ENCODE measurements at places on chromosomes 13 and 19.
A peak's percentile ranks its signal among the peaks of the same experiment; 100 is the strongest.

DNA sequence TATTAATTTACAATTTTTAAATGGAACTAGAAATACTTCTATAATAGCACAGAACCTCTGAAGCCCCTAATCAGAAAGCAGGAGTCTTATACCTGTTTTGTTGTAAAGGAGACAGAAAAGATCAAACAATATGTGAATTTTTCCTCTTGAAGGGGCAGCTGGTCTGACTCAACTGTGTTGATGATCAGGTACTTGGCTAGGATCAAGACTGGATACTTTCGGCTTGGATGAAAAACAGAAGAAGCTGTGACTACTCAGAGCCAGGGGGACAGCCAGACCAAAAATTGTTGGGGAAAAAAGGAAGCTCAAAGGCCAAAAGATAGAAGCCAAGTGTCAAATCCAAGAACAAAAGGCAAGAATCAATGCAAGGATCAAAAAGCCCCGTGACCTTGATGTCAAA, 195.6 kb downstream of the KCTD12 start:
- DNase-seq: no peak

DNA sequence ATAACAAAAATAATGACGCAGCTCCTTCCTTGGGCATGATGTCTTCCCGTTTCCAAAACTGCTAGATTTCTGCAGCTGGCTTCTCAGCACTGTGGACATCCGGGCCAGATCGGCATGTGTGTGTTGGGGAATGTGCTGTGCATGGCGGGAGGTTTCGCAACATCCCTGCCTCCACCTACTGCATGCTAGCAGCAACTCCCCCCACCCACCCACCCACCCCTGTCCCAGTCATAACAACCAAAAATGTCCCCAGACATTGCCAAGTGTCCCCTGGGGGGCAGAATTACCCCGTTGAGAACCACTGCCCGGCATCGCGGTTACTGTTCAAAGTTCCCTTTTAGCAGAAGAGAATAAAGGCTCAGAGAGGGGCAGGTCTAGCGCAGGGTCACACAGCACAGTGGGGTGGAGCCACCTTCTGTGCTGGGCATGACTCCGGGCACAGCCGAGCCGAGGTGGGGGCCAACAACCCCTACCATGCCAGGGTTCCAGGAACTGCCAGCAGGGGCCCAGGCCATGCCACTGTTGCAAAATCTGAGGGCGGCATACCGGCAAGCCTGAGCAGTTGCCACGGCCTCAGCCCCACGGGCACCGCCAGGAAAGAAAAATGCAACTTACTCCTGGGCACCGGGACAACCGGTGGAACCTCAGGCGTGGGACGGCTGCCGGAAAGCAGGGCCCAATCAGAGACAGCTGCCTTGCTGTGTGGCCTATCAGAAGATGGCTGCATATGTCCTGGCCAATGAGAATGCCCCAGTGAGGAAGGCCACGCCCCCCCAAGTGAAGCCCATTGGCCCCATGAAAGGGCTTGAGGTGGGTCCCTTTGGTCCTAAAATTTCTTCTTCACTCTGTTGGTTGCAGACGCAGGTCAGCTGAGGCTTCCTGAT, 22.5 kb upstream of the NFIC start:
- peak; percentile 44 for DNase-seq

GRCh38 chr13:23383151-23383550, 50.4 kb downstream of the SACS start:
- no peak for DNase-seq

- no peak for DNase-seq
Observed at GRCh38 chr19:7461841-7462629, 26.8 kb downstream of the PEX11G start.

GRCh38 chr19:42062381-42062780, 7.6 kb downstream of the GRIK5 start:
- no peak for DNase-seq

DNA sequence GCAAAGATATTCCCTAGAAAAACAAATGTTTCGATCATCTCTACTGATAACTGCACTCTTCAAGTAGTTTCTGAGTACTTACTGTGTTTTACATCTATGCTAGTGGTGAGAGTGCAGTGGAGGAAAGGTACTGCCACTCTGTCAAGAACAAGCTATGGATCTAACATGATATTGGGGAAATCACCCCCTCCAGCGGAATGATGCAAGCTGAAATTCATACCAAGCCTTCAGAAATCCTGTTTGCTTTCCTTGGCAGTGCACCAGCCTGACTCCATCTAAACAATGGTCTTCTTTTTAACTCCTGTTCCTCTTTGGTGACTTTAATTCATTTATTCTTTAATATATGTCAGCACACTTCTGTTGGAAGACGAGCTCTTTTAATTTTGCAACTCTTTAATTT, 238.0 kb downstream of the PCDH9 start:
- DNase-seq: no peak

DNA sequence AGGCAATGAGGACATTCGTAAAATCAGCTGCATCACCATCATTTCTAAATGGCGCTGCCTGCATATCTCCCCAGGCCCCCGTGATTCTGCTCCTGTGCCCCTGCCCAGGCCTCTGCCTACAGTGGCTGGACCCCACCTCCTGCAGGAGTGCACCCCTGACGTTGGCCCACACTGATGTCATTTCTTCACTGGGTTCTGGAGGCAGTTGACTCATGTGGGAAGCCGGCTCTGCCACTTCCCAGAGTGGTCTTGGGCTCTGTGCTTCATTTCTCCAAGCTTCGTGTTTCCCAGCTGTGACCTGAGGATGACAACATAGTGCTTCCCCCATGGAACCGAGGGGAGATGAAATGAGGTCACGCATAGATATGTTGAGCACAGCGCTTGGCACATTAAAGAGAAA, 19.9 kb downstream of the CCNE1 start:
- no peak for DNase-seq

DNA sequence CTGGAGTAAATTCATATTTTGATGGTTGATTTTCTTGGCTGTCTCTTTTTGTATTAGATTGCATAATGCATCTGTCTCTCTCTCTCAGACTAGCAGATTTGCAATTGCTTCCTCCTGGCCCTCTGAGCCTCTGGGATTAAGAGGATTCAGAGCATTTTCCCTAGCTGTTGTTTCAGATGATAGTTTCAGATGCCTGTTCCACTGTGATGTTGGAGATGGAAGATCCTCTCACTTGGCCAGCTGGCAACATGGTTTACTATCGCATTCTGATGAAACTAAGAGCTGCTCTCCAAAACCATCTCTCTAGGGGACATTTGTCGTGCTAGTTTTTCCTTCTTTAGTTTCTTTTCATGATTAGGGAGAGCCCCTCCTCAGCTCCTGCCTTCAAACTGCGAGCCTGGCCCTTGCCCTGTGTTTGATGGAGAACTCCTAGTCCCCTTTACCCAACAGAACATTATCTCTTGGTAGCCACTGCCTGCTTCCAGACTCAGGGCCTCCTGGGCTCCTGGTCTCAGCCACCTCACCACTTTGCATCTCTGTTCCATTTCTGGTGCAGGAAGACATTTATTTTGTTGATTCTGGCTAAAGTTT, 244.6 kb downstream of the B3GLCT start:
- DNase-seq: no peak

- DNase-seq: no peak
Observed at GRCh38 chr13:43596924-43597598, 189.7 kb downstream of the ENOX1 start.

DNA sequence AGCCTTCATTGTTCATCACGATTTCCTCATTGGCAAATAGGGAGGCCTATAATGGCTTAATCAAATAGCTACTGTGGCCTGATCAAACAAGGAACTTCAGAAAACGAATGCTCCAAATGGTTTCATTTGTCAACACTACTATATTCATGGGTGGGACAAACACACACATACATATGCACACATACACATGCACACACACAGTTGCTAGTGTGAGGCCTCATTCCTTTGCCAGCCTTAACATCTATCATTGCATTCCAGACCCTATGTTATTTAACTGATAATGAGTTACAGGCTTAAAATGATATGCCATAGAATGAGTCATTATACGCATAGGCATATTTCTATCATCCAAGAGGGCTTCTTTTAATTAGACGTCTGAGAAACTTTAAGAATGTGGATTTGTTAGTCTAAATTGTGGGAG, 140.2 kb downstream of the KLF5 start:
- no peak for DNase-seq

GRCh38 chr13:42189061-42189460, 82.9 kb upstream of the AKAP11 start:
- DNase-seq: no peak

DNA sequence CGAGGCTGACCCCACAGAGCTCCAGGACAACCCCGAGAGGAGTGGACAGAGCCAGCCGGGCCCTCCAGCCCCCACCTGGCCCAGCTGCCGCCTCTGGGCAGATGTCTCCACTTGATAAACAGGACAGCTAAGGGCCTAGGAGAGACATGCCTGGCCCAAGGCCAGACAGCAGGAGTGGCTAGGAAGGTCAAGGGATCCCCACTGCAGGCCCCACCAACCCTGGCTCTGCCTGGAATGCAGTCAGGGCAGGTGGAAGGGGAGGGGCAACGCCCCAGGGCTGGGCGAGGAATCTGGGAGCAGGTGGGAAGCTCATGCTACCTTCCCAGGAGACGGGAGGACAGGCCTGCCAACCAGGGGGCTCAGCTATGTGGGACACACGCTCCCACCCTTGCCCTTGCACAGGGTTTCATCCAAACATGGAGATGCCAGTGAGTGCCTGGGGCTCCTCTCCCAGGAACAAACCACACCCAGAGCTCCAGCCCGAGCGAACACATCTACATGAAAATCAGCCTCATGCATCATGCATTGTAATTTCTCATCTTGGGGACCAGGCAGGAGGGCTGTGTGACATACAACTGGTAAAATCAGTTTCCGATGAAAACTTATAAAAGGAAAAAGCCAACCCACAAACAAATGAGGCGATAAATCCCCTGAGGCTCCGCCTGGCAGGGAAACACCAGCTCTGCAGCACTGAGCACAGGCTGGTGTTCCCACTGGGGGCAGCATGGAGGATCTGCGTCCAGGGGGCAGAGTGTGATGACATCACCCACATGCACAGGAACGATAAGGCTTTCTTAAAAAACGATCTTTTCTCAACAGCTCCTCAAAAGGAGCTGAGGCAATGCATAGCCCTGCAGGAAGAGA, 25.0 kb downstream of the SH3GL1 start:
- DNase-seq: no peak

DNA sequence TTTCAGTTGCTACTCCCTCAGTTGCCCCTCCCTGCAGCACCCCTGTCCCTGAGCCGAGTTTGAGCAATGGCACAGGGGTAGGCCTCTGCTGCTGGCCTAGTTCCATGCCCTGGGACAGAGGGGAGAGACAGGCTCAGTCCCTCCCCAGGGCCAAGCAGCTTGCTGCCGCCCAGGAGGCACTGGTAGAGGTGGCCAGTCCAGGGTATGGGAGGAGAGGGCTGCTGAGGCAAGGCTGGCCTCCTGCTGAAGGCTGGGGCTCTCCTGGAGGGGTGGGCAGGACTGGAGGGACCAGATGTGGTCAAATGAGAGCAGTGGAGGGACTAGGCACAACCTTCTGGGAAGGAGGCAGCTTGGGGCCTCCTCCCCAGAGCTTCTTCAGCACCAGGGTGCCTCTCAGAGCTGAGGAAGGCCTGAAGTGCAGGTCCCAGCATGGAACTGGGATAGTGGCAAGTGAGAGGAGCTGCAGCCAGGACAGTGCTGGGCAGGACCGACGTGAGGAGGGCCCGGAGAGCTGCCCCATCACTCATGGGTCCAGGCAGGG, 29.8 kb upstream of the VSTM2B start:
- DNase-seq: no peak

- DNase-seq: no peak
Observed at GRCh38 chr13:109629737-109630136, 156.6 kb downstream of the IRS2 start.

DNA sequence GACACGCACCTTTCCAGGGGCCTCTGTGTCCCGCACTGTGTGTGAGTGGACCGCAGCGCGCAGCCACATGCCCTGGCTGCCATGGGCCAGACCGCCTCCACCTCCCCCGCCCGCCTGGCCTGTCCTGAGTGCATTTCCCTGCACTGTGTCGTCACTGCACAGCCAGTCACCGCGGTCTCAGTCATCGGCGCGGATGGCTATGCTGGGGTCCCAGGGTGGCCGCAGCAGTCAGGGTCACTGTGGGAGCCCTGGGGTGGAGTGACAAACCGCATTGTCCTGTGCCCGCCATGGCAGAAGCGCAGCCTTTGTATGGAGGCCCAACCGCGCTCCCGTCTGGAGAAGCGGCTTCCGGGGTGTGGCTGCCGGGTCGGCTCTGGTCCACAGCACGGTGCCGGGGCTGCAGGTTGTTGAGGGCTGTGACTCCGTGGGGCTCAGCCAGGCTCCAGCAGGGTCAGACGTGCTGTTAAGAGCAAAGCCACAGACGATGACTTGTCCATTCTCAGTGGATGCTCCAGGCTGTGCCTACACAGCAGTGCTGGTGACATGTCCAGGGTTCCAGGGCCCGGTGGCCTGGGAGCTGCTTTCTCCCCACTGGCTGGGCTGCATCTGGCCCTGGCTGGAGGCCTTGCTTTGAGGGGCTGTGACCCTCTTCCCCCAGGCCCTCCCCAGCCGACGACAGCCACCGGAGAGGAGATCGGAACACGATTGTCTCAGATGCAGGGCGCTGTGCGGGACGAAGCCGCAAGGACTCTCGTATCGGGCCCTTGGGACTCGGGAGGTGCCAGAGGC, 6.3 kb upstream of the NDUFS7 start:
- DNase-seq: no peak

DNA sequence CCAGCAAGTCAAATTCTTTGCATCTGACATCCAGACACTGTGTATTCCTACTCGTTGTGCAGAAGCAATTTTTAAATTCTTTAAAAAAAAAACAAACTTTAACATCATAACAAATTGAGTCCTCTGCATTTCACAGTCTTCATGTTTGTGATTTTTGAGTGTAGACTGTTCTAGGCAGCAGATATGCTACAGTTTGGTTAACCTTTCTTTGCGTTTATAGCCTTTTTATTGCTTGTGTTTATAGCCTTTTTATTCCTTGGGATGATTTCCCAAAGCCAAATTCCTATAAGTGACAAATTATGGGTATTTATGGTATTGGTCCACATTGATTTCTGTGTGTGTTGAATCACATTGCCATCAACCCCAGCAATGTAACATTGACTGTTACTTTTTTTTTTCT, 14.9 kb upstream of the RNF113B start:
- DNase-seq: no peak

- DNase-seq: no peak
Observed at GRCh38 chr19:1839658-1840540, 8.4 kb downstream of the REXO1 start.

GRCh38 chr13:34833562-34834182, 108.4 kb upstream of the NBEA start:
- DNase-seq: no peak

DNA sequence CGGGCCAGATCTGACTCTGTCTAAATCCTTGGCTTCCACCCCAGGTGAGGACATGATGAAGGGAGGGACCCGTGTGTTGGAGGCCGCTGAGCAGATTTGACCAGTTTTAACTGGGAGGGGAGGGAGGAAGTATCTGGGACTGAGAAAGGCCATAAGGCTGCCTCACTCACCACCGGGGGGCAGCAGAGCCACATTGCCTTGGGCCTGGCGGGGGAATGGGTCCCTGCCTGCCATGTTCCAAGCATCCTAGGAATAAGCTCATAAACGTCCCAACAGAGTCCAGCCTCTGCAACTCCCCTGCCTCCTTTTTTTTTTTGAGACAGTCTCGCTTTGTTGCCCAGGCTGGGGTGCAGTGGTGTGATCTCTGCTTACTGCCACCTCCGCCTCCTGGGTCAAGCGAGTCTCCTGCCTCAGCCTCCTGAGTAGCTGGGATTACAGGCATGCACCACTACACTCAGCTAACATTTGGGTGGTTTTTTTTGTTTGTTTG, 15.5 kb downstream of the MAST3 start:
- DNase-seq: peak; percentile 17

All from NCI-H524 treated with DMSO at 0.1 percent for 48 hours (cell line).